Body of pancreas (tissue), 4 donors: ENCODE measurements at places on chromosomes 5 and 9.

DNA sequence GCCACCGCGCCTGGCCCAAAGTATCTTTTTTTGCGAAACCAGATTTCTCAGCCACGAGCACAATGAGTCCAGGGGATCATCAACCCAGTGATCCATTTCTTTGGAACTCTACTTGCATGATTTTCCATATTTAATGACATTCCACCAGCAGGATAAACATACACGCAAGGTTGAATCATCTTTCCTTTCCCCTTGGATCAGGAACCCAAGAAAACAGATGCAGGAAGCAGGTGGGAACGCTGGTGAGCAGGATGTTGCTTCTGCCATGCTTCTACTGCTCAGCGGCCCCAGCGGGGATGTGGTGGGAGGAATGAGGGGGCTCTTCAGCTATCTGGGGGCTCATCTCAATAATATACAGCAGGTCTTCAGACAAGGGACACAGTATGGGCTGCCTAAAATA lies 118.2 kb downstream of the SEC61B start:
- no peaks in the 10 kb centered on the region for H3K36me3 ChIP-seq
- no peaks in the 10 kb centered on the region for H3K27me3 ChIP-seq
- H3K27ac ChIP-seq = no peak overlapping the region
- no peak for DNase-seq
- no peak overlapping the region for H3K4me3 ChIP-seq

- peaks cover 18% of the 10 kb centered on the region for H3K4me1 ChIP-seq
- DNase-seq = no peak
- H3K27me3 ChIP-seq = no peaks in the 10 kb centered on the region
- H3K27ac ChIP-seq = no peak overlapping the region
- no peaks in the 10 kb centered on the region for H3K36me3 ChIP-seq
Observed at GRCh38 chr9:87607859-87608258, 110.2 kb downstream of the DAPK1 start.

GRCh38 chr5:36637101-36637500 lies 30.7 kb downstream of the SLC1A3 start:
- H3K36me3 ChIP-seq = no peaks in the 10 kb centered on the region
- DNase-seq = no peak

DNA sequence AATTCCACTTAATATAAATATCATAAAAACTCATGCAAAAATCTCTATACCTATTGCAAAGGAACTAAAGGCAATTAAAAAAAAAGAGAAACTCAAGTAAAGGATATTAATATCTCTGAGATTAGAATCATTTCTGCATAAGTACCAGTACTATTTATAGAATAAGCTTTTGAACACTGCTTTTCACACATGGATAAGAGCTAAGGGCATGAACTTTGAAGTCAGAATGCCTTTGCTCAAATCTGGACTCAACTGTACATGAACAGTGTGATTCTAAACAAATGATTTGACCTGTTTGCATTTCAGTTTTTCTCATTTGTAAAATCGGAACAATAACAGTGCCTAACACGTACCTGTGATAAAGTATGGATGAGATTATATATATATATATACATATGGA lies 255.9 kb downstream of the EFNA5 start:
- H3K27me3 ChIP-seq = no peaks in the 10 kb centered on the region
- no peak overlapping the region for H3K27ac ChIP-seq
- no peaks in the 10 kb centered on the region for H3K4me1 ChIP-seq
- H3K36me3 ChIP-seq = no peaks in the 10 kb centered on the region

- no peak overlapping the region for H3K4me3 ChIP-seq
- DNase-seq = no peak
- H3K27ac ChIP-seq = no peak overlapping the region
- H3K27me3 ChIP-seq = no peaks in the 10 kb centered on the region
- peaks cover 6% of the 10 kb centered on the region for H3K4me1 ChIP-seq
- H3K36me3 ChIP-seq = no peaks in the 10 kb centered on the region
Observed at GRCh38 chr9:477193-477592, 262.5 kb downstream of the DOCK8 start.

DNA sequence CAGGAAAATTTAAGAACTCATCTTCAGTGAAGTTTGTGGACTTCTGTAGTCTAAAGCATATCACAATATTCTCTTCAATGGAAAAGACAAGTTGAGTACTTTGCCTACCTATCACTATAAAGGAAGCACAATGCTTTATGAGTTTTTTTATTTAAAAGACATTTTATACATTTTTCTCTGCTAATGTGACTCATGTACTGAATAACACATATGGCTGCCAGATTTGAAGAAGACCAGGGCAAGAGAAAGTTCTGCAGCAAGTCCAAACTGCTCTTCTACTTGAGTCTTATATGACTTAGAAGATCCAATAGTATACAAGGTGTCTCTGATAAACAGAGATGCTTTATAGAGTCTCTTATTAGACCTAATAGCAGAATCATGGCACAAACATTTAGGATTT lies 978.4 kb downstream of the TLE4 start:
- H3K27me3 ChIP-seq = no peaks in the 10 kb centered on the region
- no peak for DNase-seq
- no peaks in the 10 kb centered on the region for H3K4me1 ChIP-seq
- no peak overlapping the region for H3K4me3 ChIP-seq
- H3K36me3 ChIP-seq = no peaks in the 10 kb centered on the region
